T-helper 1 cell (primary cell): ENCODE measurements at places on chromosomes 3 and 15.
A peak's percentile ranks its signal among the peaks of the same experiment; 100 is the strongest.

DNA sequence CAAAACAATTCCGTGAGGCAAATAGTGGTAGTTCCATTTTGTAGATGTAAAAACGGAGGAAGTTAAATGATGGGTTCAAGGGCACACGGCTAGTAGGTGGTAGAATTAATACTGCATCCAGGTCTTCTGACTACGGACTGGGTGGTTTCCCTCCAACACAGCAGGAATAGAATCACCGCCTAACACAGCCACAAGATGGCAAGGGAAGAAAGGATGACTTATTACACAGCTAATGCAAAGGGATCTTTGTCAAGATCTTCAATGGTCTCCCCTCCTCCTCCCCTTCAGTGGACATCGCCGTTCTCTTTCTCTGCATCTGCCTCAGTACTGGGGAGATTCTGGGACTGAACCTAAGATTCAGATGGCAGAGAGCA is 524 bp upstream of the TOPBP1 start:
- DNase-seq, result no peak

GRCh38 chr15:29838352-29839010 is 16.2 kb upstream of the TJP1 start:
- no peak for DNase-seq

GRCh38 chr3:157477441-157477840 is 25.8 kb downstream of the VEPH1 start:
- DNase-seq, result no peak

GRCh38 chr3:162632672-162633071 is 1136.1 kb downstream of the OTOL1 start:
- no peak for DNase-seq

DNA sequence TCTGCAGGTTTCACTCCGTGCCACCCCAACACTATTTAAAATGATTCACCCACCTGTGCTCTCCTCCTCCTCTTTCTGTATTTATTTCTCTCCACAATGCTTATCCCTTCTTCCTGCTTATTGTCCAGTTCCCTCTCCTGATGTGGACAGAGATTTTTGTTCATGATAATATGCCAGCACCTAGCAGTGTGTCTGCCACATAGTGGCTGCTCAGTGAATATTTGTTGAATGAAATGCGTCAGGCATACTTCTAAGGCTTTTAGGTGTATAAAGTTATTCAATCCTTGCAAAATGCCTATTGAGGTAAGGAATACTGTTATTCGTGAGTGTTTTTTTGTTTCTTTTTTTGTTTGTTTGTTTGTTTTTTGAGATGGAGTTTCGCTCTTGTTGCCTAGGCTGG is 67.5 kb upstream of the MME start:
- DNase-seq, result no peak

DNA sequence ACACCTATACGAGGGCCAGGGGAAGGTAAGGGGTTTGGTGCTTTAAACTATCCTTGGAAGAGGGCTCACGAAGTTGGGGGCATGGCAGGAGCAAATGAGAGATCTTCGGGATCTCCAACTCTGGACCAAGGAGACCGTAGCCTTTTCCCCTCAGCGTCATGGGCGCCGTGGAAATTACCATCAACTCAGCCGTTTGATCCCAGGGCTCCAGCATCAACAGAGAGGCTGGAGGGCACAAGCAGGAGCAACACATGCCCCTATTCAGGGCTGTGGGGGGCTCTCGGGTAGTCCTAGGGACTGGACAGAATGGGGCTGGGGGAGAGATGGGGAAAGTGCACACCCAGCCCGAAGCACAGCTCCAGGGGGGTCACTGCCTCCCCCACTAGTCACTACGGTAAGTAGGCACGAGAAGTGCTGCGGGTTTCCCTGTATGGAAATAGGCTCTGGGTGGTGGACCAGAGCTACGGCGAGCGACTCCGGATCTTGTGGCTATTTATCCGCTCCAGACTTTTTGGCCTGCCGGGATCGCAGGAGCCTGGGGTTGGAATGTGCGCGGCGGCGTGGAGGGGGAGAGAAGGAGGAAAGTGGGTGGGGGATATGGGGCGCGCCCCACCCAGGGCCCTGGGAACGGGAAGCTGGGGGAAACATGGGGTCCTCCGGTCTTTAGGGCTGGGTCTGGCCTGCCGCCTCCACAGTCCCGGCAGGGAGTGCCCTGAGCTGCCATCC is 539 bp upstream of the LAMB2 start:
- DNase-seq, result no peak

GRCh38 chr3:28564211-28564610 is 215.6 kb upstream of the AZI2 start:
- no peak for DNase-seq

GRCh38 chr3:51675201-51675611 is 4.2 kb downstream of the TEX264 start:
- DNase-seq, result no peak

DNA sequence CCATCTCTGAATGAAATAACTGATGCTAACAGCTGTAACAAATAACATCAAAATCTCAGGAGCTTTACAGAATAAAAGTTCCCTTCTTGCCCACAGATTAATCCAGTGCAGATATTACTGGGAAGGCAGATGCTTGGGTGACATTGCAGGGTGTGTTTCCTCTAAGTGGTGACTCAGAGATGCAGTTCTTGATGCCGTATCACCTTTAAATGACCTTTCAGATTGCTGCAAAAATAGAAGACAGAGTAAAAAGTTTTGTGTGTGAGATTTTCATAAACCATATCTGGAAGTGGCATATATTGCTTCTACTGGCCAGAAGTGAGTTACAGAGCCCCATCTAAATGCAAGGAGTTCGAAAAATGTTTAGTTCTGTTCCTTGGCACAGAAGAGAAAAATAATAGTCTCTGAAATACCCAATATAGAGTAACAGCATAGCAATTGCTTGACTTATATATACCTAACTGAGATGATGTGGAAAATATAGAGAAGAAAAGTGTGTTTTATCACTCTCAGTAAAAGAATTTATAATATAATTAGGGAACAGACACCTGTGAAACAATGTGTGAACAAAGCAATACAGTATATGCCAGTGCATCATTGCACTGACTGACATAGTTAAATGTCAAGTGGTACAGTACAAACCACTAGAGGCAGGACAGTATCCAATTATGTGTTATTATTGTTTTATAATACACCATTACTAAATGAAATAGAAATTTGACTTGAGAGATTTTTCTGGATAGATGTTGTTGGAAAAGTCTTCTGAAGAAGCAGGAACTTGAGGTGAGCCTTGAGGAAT is 430.7 kb upstream of the CBLB start:
- no peak for DNase-seq

- DNase-seq, result no peak
These were observed 109.2 kb downstream of the NEDD4 start for GRCh38 chr15:55884223-55884622.

- peak; percentile 92 for DNase-seq
These were observed at the start of gene FSIP1 for GRCh38 chr15:39782441-39783138. TSS of gene FSIP1 (minus strand) at chr15:39782841. CDS start at chr15:39776524, 6,317 bp downstream.

DNA sequence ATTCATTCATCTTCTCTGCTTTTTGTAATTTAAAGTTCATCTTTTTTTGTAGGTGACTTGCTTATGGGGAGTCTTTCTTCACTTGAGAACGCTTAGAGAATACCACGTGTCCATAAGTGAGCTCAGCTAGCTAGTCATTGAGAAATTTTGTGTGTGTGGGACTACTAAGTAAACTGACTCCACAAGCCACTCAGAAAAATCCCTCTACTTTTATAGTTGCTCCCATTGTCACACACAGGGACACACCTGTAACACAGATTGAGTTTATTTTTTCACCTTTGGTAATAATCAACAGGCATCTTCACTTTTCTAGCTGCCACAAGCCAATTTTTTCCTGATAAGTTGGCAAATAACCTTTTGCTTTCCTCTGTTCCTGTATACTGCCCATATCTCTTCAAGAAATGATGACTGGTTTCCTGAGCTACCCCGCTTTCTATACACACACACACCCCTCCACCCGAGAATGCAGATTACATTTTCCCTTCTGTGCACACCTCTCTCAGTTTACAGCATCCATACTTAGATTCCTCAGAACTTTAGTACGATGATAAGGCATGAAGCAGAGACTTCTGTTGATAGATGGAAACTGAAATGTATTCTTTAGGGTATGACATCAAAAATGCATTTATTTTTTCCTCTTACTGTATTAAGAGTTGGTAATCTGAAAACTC is 4.6 kb downstream of the TSC22D2 start:
- DNase-seq, result peak; percentile 34

- DNase-seq, result no peak
These were observed 89.1 kb downstream of the MME start for GRCh38 chr3:155169197-155169596.

GRCh38 chr15:78396186-78396814 is 41.7 kb upstream of the IREB2 start:
- DNase-seq, result no peak

DNA sequence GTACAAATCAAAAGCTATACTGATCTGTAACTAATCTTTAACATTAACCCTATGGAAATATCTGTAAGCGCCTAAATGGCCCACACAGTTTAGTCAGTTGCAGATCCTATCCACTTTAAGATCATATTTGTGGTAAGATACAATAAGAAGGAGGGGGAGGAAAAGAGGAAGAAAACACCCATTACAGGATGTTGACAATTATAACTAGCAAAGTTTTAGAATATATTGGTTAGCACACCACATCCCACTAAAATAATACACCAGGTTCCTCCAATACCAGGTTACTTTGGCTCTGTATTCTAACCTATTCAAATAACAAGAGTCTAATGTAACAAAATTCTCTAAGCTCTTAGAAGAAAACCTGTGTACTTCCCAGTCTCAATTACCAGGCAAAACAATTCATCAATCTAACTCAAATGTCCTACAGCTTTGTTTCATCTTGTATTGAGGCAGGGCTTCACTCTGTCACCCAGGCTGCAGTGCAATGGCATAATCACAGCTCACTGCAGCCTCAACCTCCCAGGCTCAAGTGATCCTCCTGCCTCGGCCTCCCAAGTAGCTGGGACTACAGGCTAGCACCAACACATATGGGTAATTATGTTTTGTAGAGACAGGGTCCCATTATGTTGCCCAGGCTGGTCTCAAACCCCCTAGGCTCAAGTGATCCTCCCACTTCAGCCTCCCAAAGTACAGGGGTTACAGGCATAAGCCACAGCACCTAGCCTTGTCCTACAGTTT is 4.2 kb downstream of the SLC4A7 start:
- no peak for DNase-seq

- no peak for DNase-seq
These were observed 3.9 kb downstream of the SCN5A start for GRCh38 chr3:38645601-38646000.

- no peak for DNase-seq
These were observed 57.9 kb downstream of the CMSS1 start for GRCh38 chr3:99875581-99875928.

DNA sequence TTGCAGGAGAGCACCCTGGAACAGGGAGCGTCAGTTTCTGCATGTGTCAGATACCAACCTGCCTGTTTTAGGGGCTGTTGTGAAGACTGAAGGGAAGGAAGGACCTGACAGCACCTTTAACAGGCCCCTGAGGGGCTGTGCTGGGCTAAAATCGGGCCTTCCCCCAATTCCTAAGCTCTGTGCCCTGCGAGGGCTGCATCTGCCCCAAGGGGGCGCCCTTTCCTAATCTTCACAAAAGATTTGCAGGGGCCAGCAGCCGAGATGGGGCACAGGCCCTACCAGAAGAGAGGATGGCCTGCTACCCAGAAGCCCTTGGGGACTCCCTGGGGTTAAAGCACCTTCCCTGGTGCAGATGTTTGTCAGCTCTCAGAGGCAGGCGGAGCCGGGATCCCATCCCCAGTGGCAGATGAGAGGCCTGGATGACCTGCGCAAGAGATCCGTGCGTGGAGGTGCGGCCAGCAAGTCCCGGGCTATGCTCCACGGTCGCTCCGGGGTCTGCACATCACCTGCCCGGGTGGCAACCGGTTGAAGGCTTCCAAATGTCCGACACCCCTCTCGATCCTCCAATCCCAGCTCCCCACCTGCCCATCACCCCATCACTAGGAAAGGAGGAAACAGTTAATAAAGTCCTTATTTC is 53.6 kb downstream of the RHCG start:
- DNase-seq, result peak; percentile 23

DNA sequence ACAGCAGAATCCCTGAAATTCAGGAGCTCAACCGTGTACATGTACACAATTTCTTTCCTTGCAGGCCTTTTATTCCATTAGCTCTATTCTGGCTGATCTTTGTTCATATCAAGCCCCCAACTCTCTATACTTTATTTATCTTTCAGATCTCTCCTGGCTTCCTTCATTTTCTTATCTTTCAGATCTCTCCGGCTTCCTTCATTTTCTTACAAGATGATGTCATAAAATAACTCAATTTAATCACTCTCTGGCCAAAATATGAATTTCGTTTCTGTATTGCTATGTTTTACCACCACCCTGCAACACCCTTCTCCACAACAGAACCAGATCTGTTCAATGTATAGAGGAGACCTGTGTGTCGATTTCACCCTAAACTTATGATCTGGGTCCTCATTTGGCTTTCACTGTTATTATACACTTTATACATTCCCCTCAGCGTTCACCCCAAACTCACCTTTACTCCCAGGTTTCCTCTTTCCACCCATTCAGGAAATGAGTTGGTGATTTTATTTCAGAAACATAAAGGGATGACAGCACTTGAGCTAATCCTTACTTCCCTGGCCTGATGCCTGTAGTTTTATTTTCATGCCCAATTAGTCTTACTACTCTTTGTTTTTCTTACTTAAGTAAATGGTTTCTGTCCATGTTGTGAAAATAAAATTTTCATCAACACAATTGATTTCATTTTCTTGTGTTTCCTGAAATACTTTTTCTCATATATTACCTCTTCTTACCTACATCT is 195.5 kb downstream of the BCHE start:
- no peak for DNase-seq

- no peak for DNase-seq
These were observed 353.9 kb upstream of the KCNMB2 start for GRCh38 chr3:178182337-178182779.
